ENCODE measurements at places on chromosomes 4 and X.

- DNase-seq: no peak
These were observed 32.8 kb upstream of the SGMS2 start for GRCh38 chr4:107791902-107792301.

DNA sequence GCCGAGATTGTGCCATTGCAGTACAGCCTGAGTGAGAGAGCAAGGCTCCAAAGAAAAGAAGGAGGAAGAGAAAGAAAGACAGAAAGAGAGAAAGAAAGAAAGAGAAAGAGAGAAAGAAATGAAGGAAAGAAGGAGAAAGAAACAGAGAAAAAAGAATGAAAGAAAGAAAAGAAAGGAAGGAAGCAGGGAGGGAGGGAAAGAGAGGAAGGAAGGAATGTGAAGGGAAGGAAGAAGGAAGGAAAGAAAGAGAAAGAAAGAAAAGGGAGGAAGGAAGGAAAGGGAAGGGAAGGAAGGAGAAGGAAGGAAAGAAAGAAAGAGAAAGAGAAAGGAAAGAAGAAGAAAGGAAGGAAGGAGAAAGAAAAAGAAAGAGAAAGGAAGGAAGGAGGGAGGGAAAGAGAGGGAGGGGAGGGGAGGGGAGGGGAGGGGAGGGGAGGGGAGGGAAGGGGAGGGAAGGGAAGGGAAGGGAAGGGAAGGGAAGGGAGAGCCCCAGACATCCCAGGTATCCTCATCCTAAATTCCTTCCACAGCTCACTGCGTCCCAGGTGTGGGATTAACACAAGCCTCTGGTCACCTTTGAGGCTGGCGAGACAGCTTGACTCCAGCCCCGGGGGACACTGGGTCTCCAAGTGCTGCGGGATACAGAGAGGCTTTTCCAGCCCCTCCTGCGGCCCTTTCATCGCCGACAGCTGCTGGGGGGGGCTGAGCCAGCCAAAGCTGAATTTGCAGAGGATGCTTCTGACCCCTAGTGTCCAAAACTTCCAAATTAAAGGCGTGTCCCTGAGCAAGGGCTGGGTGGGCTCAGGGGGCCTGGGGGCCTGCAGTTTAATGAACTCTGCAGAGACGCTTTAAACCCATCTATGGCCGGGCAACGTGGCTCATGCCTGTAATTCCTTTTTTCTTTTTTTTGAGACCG lies 24.2 kb upstream of the CSF2RA start:
- no peak for DNase-seq

- DNase-seq: no peak
These were observed 103.9 kb downstream of the STIM2 start for GRCh38 chr4:26964512-26964911.

GRCh38 chrX:10235851-10236250 lies 79.1 kb downstream of the CLCN4 start:
- DNase-seq: no peak

- no peak for DNase-seq
These were observed 115.7 kb upstream of the ZXDA start for GRCh38 chrX:58025979-58026378.

DNA sequence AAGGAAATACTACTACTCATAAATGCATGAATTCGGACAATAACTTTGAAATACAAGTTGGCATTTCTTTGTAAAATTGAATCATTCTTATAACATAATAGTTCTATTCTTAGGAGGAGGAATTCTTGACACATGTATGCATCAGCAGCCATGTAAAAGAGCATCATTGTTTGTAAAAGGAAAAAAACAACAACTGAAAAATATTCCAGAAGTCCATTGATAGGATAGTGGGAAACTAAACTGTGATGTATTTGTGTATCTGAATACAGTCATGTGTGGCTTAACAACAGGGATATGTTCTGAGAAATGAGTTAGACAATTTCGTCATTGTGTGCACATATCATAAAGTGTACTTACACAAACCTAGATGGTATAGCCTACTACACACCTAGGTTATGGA lies 102.0 kb upstream of the SH3RF1 start:
- DNase-seq: no peak

GRCh38 chr4:25984796-25985195 lies 70.8 kb downstream of the SMIM20 start:
- DNase-seq: no peak

DNA sequence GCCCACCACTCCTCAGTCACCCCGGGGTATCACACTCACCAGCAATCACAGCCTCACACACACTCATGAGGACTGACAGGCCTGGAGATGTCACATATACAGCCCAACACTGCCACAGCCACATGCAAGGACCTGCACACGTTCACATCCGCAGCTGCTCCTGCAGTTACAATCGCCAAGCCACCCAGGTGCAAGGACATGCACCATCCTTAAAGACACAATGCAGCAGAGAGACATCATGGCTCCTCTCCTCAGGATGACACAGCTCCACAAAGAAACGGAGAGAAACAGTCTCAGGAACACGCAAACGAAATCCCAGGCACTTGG lies 1.1 kb downstream of the PCSK1N start:
- no peak for DNase-seq

DNA sequence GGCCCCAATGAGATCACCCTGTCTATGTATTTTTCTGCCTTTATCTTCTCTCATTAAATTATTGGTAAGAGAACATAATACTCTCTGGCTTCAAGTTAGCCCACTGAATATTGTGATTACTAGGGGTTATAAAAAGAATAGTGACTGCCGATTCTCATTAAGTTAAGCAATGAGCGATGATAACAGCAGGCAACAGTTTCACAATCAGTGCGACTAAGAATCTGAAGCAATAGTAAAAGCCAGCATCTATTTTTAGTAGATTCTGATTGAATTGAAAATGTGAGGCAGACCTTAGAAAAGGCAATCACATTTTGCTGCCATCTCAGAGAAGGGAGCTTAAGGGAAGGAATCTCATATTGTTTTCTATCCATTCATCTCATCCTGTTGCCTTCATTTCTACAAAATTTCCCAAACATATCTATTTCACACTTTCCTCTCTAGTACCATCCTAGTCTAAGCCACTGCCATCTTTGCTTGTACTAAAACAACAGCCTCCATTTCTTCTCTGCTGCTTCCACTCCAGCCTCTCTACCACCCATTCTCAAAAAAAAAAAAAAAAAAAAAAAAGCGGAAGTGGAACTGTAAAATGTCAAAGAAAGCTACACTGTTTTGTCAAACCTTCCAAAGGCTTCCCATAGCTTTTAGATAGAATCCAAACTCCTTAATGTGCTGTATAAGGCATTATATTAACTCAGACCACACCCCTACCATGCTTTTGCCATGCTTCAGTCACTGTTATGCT lies 17.4 kb downstream of the GABRA4 start:
- DNase-seq: no peak

- no peak for DNase-seq
These were observed 168.4 kb downstream of the CBR4 start for GRCh38 chr4:168841672-168842019.

- no peak for DNase-seq
These were observed 47.7 kb downstream of the RWDD4 start for GRCh38 chr4:183611210-183611830.

DNA sequence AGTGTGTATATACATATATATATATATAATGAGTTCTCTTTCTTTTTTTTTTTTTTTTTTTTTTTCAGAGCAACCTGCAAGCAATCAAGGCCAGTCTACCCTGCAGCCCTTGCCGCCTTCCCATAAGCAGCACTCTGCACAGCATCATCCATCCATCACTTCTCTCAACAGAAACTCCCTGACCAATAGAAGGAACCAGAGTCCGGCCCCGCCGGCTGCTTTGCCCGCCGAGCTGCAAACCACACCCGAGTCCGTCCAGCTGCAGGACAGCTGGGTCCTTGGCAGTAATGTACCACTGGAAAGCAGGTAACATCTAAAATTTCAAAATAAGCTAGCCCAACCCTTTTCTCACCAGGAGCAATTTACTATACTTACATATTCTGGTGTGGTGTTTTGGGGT lies 316.3 kb downstream of the DCTD start:
- DNase-seq: no peak

DNA sequence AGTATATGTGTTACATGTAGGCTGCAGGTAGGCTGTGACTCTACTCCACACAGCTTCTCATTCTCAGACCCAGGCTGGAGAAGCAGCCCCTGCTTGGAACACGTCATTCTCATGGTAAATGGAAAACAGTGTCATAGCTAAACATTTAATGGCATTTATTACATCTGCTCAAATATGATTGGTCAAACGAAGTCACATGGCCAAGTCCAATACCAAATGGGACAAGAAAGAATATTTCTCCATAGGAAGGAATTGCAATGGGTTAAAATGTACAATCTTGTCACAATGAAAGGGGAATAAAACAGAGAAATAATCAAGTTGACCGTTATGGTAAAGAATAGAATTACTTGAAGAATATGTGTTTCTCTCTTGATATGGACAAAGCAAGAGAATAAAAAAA lies 198.6 kb downstream of the ANAPC10 start:
- DNase-seq: no peak

DNA sequence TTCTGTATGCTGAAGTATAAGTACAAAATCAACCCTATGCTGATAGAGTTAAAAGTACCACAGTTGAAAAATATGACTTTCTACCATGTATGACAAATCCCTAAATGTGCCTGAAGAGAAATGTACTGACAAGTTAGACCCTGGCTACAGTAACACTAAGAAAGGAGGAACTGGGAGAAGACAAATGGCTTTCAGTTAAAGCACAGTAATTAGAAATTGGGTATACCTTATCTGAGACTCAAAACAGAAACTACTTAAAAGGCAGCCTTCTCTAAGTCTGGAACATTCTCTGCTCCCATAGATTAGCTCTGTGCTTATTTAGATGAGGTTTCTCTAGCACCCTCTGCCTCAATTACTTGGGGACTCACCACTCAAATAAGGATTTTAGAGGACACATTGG lies 189.1 kb downstream of the GPC3 start:
- no peak for DNase-seq

GRCh38 chr4:157992948-157993839 lies 179.6 kb downstream of the GASK1B start:
- no peak for DNase-seq

DNA sequence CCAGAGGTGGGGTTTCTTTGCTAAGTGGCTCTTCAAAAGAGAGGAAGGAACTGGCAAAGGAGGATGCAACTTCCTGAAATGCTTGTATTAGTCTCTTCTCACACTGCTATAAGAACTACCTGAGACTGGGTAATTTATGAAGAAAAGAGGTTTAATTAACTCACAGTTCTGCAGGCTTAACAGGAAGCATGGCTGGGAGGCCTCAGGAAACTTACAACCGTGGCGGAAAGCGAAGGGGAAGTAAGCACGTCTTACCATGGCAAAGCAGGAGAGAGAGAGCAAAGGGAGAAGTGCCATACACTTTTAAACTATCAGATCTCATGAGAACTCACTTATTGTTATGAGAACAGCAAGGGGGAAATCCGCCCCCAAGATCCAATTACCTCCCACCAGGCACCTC lies 505.7 kb downstream of the ZNF674 start:
- DNase-seq: no peak

DNA sequence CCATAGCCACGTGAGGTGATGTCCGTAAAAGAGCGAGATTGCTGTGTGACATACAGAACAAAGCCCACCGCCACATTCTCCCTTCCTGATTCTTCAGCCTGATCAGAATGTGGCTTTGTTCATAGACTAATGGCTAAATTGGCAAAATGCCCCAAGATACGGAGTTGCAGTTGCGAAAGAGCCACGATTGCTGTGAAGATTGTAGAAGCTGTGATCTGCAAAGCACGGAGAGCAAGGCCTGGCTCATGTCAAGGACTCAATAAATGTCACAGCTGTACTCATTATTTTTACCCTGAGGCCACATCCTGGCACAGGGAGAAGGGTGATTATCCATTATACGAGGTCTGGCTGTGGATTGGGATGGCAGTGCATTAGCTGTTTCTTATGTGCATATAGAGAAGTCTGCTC lies 34.2 kb downstream of the ARSD start:
- no peak for DNase-seq

Measured in activated CD8-positive, alpha-beta memory T cell treated with anti-CD3 and anti-CD28 coated beads for 1 hour (primary cell).